ENCODE measurements at places on chromosomes 1 and 21. TPM values are rescaled to one million over a fixed set of nuclear protein-coding genes. Genes with fewer than 3 reads are reported as not detected.

Gene FAM72C
- polyA plus RNA-seq: 1.0 TPM

Gene DLGAP3
- polyA plus RNA-seq: not detected

Gene RBP7
- polyA plus RNA-seq: 0.22 TPM

Gene SPATA46
- not detected for polyA plus RNA-seq

Gene SFN
- 0.10 TPM for polyA plus RNA-seq

Gene GRHL3
- 0.04 TPM for polyA plus RNA-seq

Gene MTARC1
- polyA plus RNA-seq: 2.1 TPM

Gene OR2AK2
- polyA plus RNA-seq: not detected
